ENCODE measurements at places on chromosomes 11 and 22. TPM values are rescaled to one million over a fixed set of nuclear protein-coding genes. Genes with fewer than 3 reads are reported as not detected.

Gene MMP8
- total RNA-seq, result not detected

Gene OR5L1
- not detected for total RNA-seq

Gene ST14
- total RNA-seq, result not detected

Gene KCNJ1
- total RNA-seq, result under 0.01 TPM

Gene MS4A12
- not detected for total RNA-seq

Gene OR5P2
- not detected for total RNA-seq

Gene PLEKHA7
- total RNA-seq, result 0.13 TPM

Gene CCDC86
- 53.3 TPM for total RNA-seq

Gene ENTHD1
- not detected for total RNA-seq

Gene OTOG
- total RNA-seq, result not detected

Gene CHRM4
- 0.07 TPM for total RNA-seq

Gene C11orf65
- 0.14 TPM for total RNA-seq

Gene UQCR10
- total RNA-seq, result 35.0 TPM

Gene BARX2
- total RNA-seq, result not detected

Gene SYCE3
- total RNA-seq, result not detected

Gene SNX32
- total RNA-seq, result 0.13 TPM

Gene TESMIN
- 2.1 TPM for total RNA-seq

Gene LRRC4C
- total RNA-seq, result not detected

Gene ANKK1
- total RNA-seq, result 0.07 TPM

Gene SPTBN2
- total RNA-seq, result 40.0 TPM

Gene AMPD3
- total RNA-seq, result 1.5 TPM

Gene SHANK3
- total RNA-seq, result 54.3 TPM

Gene OR6A2
- total RNA-seq, result 0.43 TPM

Gene APOA4
- not detected for total RNA-seq

Gene AQP11
- 0.29 TPM for total RNA-seq

Gene SUSD2
- total RNA-seq, result 0.13 TPM

Gene TP53I11
- 39.1 TPM for total RNA-seq

Gene SMIM38
- not detected for total RNA-seq

Gene TMEM126B
- 97.2 TPM for total RNA-seq

Gene CCDC87
- total RNA-seq, result 0.50 TPM

Gene TSGA10IP
- total RNA-seq, result not detected
